ENCODE measurements at places on chromosomes 2 and 18.
A peak's percentile ranks its signal among the peaks of the same experiment; 100 is the strongest.

DNA sequence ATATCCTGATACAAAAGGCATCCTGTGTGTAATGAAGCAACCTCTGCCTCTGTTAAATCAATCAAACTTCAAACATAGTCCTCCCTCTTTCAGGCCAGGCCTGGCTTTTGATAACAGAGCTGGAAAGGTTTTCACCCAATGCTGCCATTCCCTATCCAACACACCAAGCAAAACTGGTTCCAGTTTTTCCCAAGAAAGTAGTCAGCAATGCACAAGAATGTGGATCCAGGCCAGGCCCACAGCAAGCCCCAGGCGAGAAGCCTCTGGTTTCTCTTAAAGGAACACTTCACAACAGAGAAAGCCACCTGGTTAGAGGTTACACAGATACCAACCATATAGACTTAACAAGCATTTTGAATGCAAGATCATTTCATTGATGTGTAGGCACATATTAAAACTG is 49.2 kb upstream of the CCDC150 start:
- no peak for DNase-seq

GRCh38 chr2:53515435-53516332 is 251.9 kb upstream of the CHAC2 start:
- no peak for DNase-seq

GRCh38 chr2:235170536-235171521 is 219.0 kb downstream of the SH3BP4 start:
- DNase-seq, result no peak

- DNase-seq, result no peak
These were observed 774.2 kb upstream of the FSHR start for GRCh38 chr2:49928551-49928950.

DNA sequence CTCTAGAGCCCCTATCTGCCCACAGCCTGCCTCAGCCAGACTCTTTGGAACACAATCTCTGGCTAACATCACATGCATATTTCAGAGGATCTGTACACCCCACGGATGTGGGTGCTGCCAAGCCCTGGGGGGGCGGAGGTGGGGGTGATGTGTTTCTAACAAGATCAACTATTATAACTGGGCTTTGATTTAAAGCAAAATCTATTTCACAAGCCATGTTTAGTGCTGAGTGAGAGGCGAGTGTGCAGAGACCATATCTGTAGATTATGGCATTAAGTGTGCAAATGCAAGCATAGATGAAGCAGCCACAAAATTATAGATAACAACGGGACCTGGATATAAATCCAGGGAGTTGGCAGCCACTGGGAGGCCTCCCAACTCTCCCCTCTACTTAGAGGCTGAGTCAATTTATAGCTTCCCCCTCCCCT is 135.8 kb upstream of the SMAD2 start:
- no peak for DNase-seq

GRCh38 chr2:3470166-3470651 is 49.1 kb downstream of the ADI1 start:
- DNase-seq, result no peak

- peak; percentile 6 for DNase-seq
These were observed 632 bp downstream of the AFTPH start for GRCh38 chr2:64524604-64525316.

DNA sequence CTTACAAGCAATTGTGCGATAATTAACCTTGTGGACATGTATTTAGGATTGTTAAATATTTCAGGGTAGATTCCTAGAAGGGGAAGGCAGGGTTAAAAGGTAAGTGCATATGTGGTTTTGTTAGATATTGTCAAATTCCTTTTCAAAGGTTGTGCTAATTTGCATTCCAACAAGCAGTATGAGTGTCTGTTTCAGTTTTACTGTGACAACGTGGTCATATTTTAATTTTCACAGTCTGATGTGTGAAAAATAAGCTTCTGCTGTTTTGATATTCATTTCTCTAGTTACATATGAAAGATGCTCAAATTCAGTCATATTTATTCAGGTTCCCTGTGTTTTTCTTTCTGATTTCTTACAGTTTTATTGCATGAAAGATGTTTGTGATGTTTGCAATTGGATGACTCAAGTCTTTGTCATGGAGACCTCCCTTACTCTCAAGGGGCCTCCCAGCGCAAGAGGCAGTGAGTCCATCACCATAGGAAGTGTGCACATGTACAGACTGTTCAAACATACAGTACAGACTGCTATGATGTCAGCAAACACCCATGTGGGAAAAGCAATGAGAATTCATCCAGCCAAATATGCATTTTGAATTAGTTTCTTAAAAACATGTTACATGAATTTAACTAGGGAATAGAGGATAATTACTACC is 310.8 kb downstream of the GALR1 start:
- DNase-seq, result no peak

DNA sequence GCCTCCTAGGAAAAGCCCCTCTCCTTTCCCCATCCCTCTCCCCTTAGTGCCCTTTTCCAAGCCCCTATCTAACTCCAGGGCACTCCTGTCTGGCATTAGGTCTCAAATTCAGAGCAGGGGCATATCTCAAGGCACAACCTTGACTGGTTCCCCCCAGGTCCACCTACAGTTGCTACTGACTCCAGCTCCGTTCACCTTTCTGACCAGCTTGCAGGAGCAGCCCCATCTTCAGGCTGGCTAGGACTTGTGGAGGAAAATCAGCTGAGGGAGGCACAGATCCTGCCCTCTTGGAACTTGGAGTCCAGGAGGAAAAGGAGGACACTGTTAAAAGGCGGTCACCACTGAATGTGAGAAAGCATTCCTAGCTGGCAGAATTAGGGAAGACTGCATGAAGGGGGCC is 152.4 kb downstream of the ZFP36L2 start:
- no peak for DNase-seq

DNA sequence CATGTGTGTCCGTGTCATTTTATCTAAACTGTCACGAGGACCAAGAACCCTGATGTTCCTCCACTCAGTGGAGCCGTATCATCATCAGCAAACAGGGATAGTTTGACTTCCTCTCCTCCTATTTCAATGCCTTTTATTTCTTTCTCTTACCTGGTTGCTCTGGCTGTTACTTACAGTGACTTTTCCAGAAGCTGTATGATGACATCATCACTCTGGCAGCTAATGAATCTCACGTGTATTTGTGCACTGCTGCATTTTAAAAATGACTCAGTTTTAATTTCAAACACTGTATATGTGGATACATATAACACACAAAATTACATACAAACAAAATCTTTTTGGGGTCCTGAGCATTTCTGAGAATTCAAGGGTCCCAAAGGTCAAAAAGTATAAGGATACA is 481.4 kb downstream of the CDH2 start:
- DNase-seq, result no peak

DNA sequence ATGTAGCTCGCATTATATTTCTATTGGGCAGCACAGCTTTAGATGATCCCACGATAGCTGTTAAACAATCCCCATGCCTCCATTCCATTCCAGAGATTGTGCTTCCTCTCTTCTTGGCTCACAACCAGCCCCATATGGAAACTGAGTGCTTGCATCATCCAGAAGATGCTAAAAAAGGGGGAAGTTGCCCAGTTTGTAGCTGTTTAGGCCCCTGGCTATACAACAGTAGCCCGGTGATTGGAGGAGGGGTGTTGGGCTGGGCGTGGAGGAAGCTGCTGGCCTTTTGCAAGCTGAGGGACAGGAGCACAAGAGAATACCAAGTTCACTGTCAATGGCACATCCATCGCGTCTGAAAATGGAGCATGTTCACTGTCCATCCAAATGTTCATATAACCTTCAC is 360.2 kb downstream of the ALK start:
- DNase-seq, result no peak

- DNase-seq, result no peak
These were observed 10.9 kb downstream of the LIPG start for GRCh38 chr18:49572611-49573345.

DNA sequence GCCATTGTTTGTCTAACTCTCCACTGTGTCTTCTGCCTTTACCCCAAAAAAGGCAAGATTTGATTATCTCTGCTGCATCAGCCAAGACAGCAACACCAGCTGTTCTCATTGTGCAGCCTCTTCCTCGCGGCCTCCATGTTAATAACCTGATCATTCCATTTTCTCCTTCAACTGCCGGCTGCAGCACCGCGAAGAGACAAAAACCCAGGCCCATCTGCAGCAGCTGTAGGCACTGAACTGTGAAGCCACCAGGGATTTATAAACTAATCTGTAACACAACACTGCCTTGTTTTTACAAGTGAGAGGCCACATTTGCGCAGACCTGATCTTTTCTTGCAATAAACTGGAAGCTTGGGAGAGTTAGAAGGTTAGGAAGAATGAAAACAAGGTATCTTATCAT is 147.8 kb downstream of the SATB2 start:
- no peak for DNase-seq

DNA sequence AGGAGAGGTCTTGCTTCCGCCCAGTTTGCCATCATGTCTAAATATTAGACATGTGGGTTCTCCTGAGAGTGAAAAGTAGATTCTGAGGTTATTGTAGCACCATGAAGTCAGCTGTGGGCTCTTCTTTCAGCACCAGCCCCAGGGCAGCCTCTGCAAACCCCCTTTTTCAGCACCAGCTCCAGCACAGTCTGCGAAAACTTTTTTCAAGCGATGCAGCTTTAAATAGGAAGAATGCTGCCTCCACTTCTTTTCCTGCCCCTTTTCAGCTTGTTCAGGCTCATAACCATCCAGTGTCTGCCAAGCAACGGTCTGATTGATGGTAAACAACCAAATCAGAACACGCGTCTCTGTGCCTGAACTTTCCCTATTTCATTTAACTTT is at the start of gene COL5A2:
Gene COL5A2, minus strand, starts transcription at position 192 of the 381 bp plus-strand sequence. Its CDS starts 157 bp downstream, at position 35.
- no peak for DNase-seq

- no peak for DNase-seq
These were observed 568.1 kb downstream of the KCNJ3 start for GRCh38 chr2:155266583-155266982.

DNA sequence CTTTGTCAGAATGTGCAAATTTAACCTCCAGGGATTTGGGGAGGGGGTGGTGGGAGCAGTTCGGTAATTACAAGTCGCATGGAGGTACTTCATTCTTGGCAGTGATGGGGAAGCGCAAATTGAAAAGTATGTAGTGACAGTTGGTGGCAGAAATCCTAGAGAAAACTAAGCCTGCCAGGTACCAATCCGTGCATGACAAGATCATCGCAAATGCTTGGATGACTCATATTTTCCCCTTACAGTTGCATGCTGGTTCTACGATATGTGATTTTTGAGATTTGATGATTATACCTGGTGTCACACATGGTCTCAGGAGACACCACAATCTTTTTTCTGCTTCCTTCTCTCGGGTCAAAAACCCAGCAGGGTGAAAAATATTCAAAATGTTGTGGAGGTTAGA is 479.7 kb upstream of the ID2 start:
- DNase-seq, result no peak

GRCh38 chr2:222711315-222711940 is 40.0 kb downstream of the MOGAT1 start:
- DNase-seq, result no peak

DNA sequence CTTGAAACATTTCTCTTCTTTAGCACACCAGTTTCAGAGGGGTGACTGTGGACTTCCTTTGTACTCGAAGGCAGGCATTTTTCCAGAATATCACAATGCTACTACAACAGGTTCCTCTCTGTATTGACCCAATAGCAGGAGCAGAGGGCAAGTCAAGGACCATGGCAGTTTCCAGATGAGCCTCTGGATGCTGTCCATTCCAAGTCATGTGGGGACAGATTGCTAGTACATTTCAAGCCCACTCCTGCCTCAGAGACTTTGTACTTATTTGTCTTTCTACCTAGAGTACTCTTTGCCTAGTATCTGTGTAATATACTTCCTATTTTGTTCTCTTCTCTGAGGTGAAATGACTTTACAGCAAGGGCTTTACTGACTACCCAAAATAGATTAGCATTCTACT is 373.9 kb downstream of the PIK3C3 start:
- DNase-seq, result no peak

DNA sequence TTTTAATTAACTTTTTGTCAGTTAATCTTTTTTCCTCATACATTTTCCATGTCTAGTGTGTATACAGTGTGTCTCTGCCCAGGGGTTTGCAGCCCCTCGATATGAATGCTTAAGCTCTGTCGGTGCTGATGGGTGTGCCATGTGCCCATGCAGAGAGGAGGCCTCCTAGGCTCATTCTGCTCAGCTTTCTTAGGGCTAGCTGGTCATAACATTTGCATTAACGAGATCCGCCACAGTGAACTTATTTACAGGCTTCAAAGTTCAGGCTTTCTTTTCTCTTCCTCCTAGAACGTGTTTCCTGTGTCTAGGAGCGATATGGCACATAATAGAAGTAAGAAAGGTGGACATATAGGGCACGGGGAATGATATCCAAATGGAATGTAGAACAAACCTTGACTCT is 783.3 kb downstream of the PLCL1 start:
- no peak for DNase-seq

DNA sequence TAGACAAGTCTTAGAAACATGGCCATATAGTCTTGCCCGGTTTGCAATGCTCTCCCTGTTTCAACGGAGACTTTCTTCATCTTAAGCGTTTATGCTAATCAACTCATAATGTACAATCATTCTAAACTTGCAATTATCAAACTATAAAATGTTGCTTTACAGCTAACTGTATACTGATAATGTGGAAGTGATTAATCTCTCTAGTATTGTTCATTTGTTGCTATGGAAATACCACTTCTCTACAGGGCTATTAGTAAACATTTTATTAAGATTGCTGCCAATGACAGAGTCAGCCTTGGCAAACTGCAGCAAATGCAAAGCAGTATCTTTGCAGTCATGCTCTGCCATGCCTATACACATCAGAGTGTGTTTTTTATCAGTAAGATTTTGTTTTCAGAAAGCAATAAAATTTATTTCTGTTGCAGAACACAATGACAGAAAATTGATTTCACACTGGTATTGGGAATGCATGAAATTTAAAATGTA is 1201.8 kb upstream of the CDH2 start:
- no peak for DNase-seq

DNA sequence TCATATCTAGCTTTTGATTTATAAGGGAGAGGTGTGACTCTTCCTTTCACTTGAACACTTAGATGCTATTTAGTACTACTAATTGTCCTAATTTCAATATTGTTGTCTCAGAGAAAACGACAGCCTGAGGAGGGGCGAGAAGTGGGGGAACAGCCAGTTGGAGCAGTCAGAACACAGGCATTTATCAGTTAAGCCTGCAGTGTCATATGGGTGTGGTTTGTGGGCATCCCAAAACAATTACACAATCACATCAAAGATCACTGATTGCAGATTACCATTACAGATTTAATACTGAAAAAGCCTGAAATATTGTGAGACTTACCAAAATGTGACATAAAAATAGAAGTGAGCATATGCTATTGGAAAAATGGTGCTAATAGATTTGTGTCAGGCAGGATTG is 15.8 kb downstream of the TMEM131 start:
- no peak for DNase-seq

DNA sequence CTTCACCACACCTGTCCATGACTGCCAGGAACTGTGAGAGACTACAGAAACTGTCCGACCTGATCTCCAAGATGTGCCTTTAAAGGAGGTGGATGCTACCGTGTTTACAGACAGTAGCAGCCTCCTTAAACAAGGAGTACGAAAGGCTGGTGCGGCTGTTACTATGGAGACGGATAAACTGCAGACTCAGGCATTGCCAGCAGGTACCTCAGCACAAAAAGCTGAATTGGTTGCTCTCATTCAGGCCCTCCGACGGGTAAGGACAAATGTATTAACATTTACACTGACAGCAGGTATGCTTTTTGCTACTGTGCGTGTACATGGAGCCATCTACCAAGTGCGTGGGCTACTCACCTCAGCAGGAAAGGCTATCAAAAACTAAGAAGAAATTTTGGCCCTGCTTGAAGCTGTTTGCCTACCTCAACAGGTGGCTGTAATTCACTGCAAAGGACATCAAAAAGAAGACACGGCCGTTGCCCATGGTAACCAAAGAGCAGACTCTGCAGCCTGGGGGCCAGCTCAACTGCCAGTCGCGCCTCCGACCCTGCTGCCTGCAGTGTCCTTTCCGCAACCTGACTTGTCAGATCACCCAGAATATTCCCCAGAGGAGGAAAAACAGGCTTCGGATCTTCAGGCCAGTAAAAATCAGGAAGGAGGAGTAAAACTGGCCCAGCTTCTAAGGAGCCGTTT is 30.9 kb downstream of the SKA1 start:
- DNase-seq, result no peak
